ENCODE measurements at places on chromosomes 5 and 9.

DNA sequence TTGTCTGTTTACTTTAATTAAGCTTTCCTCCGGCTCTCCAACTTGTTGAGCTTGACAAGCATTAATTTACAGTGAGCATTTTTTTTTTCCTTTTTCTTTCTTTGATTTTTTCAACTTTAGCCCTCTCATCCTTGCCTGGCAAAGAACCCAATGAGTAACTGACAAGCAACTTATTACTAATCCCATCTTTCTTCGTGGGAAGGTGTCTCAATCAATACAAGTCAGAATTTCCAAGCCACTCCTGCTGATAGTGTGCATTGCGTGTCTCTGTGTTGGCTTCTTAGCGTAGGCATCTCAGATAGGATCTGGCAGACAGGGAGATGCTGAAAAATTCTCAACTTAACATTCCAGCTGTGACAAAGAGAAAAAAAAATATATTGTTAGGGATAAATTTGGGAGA, 527.7 kb upstream of the WWC1 start:
- DNase-seq: no peak

DNA sequence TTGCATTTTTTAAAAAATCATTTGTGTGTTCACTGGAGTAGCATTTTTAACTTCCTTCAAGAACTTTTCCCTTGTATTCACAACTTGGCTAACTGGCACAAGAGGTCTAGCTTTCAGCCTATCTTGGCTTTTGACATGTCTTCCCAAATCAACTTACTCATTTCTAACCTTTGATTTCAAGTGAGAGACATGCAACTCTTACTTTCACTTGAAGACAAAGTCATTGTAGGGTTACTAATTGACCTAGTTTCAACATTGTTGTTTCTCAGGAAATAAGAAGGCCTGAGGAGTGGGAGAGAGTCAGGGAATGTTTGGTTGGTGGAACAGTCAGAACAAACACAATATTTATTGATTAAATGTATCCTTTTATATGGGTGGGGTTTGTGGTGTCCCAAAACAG, 95.0 kb upstream of the C9orf72 start:
- DNase-seq: no peak

- DNase-seq: no peak
Observed at GRCh38 chr9:33161011-33161588, 6.0 kb downstream of the B4GALT1 start.

DNA sequence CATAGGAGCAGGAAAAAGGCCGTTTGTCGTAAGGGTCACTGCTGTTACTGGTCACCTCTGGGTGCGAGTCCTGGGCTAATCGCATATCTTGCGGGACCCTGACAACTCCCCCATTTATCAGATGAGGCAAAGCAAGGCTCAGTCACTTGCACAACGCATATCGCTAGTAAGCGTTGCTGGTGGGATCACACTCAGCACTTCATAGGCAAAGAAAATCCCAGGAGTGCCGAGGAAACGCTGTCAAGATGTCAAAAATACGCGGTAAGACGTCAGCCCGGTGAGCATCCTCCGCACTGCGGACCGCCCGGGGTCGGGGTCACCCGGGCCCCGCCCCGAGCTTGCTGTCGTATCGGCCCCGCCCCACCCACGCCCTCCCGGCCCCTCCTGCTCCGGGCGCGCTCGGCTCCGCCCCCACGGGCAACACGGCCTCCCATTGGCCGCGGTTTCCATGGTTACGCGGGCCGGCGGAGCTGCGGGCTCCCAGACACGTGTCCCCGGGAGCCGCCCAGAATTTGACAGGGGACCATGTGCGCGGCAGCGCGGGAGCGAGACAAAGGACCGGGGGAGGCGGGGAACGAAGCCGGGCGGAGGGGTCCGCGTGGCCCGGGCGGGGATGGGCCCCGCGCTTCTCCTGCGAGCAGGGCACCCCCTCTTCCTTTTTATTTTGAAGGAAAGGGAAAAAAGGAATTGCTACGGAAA, 80.2 kb upstream of the IER5L start:
- peak; percentile 95 for DNase-seq

DNA sequence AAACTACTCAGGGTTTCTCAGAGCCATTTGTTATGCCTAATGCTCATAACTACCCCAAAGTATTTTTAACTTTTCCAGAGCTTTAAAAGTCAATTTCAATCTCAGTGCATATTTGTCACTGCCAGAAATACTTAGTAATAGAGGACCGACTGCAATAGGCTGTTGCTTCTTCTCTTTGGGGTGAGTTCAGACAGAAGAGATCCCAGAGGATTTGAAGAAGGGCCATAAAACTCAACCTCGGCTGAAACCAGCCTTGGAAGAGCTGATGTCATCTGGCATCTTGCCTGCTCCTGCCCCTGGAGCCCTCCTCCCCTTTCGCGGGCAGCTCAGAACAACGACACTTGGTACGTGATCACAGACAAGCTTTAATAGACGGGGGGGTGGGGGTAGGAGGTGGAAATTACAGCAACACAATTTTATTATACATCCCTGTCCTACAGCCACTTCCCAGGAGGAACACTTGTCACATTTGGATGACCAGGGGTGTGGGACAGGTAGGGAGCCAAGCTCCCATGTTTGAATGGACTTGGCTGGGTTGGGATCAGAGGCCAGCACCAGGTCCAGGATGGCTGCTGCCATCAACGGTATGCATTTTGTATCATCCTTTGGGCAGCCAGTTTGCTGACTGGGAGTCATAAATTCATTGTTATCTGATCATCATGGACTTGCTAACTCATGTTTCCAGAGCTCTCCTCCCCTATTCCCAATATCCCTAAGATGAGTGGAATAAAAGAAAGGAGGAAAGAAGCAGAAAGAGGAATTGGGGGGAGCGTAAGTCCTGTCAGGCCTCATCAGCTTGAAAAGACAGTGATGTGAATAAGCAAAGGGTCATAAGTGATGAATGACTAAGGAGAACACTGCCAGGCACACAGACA, 186.6 kb upstream of the PANK3 start:
- DNase-seq: peak; percentile 51

- peak; percentile 27 for DNase-seq
Observed at GRCh38 chr5:115962565-115963402, 509 bp downstream of the LVRN start.

DNA sequence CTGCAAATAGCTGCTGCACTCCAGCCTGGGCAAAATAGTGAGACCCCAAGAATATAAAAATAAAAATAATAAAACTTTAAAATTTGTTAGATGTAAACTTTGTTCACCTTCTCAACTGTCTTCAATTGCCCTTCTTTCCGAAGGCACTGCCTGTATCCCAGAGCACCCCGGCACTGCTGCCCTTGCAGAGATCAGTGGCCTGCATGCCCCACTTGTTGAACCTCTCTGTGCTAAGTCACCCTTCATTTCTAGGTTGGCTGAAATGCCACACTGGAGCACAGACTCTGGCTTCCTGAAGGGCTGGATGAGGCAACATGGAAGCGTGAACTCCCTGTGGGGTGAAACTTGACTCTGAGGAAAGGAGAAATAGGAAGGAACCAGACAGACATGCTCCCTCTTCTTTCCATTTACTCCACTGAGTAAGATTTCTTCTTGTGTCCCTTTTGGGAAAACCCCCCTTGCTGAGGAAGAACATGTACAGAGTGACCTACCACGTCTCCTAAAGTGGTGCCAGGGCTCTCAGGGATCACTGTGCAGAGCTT, 8.4 kb upstream of the JMY start:
- no peak for DNase-seq

DNA sequence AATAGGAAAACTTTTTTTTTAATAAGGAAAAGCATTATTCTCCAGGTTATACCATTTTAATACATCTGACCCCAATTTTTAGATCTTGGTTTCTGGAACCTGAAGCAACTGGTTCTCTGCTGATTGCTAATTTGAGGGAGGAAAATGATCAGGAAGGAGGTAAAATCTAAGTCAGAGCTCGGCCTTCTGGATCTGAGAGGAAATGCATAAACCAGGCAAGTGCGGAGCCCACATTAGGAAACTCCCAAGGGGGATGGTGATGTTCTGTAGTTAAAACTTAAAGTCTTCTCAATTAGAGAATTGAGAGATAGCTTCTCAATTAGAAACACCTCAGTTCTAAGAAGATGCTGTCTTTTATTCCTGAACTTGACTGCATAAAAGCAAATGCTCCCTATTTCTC, 113.5 kb downstream of the TSSK1B start:
- DNase-seq: no peak

- no peak for DNase-seq
Observed at GRCh38 chr5:132099076-132099748, 25.6 kb downstream of the CSF2 start.
